ENCODE measurements at places on chromosomes 7 and 10. TPM values are rescaled to one million over a fixed set of nuclear protein-coding genes. Genes with fewer than 3 reads are reported as not detected.

The ATP6V1F gene
- 174 TPM for total RNA-seq

The STEAP4 gene
- 49.3 TPM for total RNA-seq

The THAP5 gene
- total RNA-seq, result 35.6 TPM

The TCERG1L gene
- not detected for total RNA-seq

The KCP gene
- 2.2 TPM for total RNA-seq

The ADAMTS14 gene
- 0.15 TPM for total RNA-seq

DNA sequence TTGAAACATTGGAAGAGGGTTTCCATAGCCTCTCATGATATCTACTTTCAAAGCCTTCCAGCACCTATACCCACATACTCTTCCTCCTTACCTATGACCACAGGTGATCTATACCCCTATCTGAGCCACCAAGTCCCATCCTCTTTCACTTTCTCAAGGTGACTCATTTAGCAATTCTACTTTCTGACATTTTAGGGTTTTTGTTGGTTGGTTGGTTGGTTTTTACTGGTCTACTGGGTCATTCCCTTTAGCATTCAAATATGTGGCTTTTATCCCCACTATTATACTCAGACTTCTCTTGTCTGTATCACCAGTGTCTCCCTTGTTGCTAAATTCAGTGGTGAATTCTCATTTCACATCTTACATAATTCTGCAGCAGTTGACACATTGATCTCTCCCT, 130.4 kb upstream of the STEAP4 start:
- no peak for DNase-seq
- no peak overlapping the region for H3K4me3 ChIP-seq
- no peaks in the 10 kb centered on the region for H3K36me3 ChIP-seq
- no peak overlapping the region for H3K27ac ChIP-seq

- H3K36me3 ChIP-seq, result no peaks in the 10 kb centered on the region
- H3K4me1 ChIP-seq, result no peaks in the 10 kb centered on the region
- no peak for DNase-seq
- H3K4me3 ChIP-seq, result no peak overlapping the region
- peak overlapping the region; percentile 74 for H3K27ac ChIP-seq
Measured at GRCh38 chr10:79391231-79392019, 44.2 kb downstream of the PPIF start.

DNA sequence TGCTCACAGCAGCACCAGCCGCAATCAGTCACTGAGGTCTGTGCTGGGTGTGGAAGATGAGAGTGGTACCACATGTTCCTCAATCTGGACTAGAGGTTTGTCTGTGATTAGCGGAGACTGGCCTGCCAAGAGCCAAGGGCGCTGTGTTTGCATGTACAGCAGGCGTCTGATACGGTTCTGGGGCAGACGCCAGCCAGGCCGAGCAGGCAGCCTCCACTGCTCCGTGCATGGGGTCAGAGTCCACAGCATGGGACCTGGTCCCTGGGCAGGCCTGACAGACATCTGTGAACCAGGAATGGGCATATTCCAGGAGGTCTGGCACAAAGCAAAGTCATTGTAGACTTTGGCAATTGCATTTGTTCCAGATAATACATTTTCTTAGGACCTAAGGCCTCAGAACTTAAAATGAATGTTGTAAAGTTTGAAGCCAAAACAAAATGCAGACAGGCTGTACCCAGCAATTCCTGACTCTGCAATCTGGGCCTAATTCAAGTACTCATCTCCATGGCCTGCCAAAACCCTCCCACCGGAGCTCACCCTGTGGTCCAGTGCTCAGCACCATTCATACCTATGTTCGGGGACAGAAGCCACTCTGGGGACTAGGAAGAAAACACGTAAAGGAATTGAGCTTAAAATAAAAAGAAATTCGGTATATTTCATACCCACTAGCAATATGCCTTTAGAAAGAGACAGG, 50.0 kb upstream of the FAM20C start:
- H3K36me3 ChIP-seq, result no peaks in the 10 kb centered on the region
- no peak overlapping the region for H3K4me3 ChIP-seq
- peak; percentile 15 for DNase-seq
- no peaks in the 10 kb centered on the region for H3K27me3 ChIP-seq
- no peaks in the 10 kb centered on the region for H3K4me1 ChIP-seq

DNA sequence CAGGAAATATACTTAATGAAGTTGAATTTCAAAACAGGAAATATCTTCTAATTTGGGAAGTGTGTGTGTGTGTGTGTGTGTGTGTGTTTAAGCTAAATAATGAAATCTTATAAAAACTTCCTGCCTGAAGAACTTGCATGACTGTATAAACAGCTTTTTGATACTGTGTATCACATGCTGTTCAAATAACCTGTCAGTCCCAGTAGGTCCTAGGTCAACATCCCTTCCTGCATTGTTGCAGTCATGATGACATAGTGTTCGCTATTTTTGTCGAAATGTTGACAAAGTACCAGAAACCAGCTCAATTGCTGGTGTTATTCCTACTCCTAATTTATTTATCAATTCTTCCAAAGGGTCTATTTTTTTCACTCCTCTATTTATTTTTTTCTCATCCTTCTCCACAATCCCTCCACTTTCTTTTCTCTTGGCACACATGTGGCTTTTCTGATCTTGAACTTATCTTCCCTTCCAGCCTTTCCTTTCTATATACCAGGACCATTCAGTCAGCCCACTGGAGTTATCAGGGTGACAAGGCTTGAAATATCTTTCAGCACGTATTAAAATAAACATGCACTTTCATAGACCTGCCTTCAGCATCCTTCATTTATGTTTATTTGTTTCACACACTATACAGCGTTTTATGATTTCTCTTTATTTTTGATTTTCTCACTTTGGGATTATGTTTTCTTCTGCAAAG, 115.8 kb downstream of the PLXDC2 start:
- no peaks in the 10 kb centered on the region for H3K4me1 ChIP-seq
- H3K36me3 ChIP-seq, result no peaks in the 10 kb centered on the region
- H3K4me3 ChIP-seq, result no peak overlapping the region
- no peak for DNase-seq

GRCh38 chr7:73623798-73624668, at the start of gene MLXIPL:
MLXIPL (minus strand) TSS chr7:73624522; CDS start chr7:73624492, 30 bp downstream.
- no peak within 1 kb of the TSS for H3K27ac ChIP-seq
- peaks cover 11% of the 10 kb centered on the region for H3K27me3 ChIP-seq
- H3K4me3 ChIP-seq, result peak within 1 kb of the TSS; percentile 51
- peak; percentile 83 for DNase-seq

DNA sequence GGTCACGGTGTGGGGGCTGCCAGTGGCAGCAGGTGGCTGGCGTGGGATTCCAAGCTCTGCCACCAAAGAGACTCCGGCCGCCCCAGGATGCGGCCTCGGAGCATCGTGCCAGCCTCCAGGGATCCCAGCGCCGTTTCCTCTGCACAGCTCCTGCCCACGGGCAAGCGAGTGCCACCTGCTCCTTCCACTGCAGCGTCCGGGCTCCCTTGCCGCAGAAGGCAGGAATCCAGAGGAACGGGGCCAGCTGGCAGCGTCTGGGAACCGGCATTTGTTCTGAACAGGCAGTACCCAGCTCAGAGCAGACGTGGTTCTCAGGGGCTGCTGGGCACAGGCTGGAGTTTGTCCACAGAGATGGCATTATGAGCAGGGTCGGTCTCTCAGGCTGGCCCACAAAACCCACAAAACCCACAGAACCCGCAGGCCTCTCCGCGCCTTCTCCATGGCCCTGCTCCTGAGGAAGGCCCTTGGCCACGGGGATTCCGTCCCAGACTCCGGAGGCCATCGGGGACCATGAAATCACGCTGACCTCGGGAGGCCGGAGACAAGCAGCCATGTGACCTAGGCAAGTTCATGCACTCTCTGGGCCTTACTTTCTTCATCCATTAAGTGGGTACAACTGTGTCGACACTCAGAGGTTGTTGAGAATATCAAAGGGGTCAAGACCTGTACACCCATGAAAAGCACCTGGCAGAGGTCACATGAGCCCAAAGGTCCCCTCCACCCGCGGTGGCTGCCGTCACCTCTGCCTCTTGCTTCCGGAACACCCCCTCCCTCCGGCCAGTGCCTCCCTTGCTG, 72.1 kb upstream of the TNRC18 start:
- no peaks in the 10 kb centered on the region for H3K36me3 ChIP-seq
- peak overlapping the region; percentile 66 for H3K27ac ChIP-seq
- H3K4me1 ChIP-seq, result peaks cover 7% of the 10 kb centered on the region
- peak; percentile 93 for DNase-seq
- H3K27me3 ChIP-seq, result no peaks in the 10 kb centered on the region
- H3K4me3 ChIP-seq, result peak overlapping the region; percentile 40

GRCh38 chr10:72075376-72076115, 12.8 kb downstream of the SPOCK2 start:
- H3K4me1 ChIP-seq, result no peaks in the 10 kb centered on the region
- H3K27ac ChIP-seq, result no peak overlapping the region
- H3K36me3 ChIP-seq, result no peaks in the 10 kb centered on the region
- DNase-seq, result no peak
- H3K4me3 ChIP-seq, result no peak overlapping the region

- H3K36me3 ChIP-seq, result no peaks in the 10 kb centered on the region
- H3K27me3 ChIP-seq, result no peaks in the 10 kb centered on the region
- H3K27ac ChIP-seq, result no peak overlapping the region
Measured at GRCh38 chr7:99270702-99271101, 1.9 kb upstream of the MYH16 start.

DNA sequence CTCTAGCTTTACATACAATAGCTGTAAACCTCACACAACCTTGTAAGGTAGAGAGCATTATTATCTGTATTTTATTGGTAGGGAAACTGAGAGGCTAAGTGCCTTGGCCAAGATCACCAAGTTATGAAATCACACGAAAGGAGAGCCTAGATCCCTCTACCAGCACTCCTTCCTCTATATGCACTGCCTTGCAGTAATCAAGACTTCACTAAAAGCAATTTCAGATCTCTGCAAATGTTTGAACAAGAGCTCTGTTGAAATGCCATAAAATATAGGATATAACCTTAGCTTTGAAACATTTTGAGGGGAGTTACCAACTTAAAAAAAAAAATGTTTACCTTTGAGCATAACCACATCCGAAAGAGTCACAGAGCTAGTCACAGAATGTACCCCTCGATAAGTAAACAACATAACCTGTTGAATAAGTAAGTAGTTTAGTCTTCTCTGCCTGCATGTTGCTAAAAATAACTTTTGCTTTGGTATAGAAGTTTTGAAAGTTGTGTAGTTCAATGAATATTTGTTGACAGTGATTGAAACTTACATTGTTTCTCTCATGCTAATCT, 709.4 kb downstream of the AUTS2 start:
- no peaks in the 10 kb centered on the region for H3K36me3 ChIP-seq
- no peak for DNase-seq
- no peak overlapping the region for H3K27ac ChIP-seq
- no peak overlapping the region for H3K4me3 ChIP-seq

- H3K27ac ChIP-seq, result no peak overlapping the region
- no peaks in the 10 kb centered on the region for H3K27me3 ChIP-seq
- DNase-seq, result no peak
- H3K4me1 ChIP-seq, result no peaks in the 10 kb centered on the region
- H3K36me3 ChIP-seq, result no peaks in the 10 kb centered on the region
- H3K4me3 ChIP-seq, result no peak overlapping the region
Measured at GRCh38 chr7:99476107-99476506, 3.4 kb downstream of the ZNF789 start.

- H3K4me1 ChIP-seq, result no peaks in the 10 kb centered on the region
- no peak overlapping the region for H3K27ac ChIP-seq
- no peaks in the 10 kb centered on the region for H3K36me3 ChIP-seq
- no peaks in the 10 kb centered on the region for H3K27me3 ChIP-seq
- DNase-seq, result no peak
Measured at GRCh38 chr7:129535896-129536295, 33.6 kb downstream of the SMKR1 start.

DNA sequence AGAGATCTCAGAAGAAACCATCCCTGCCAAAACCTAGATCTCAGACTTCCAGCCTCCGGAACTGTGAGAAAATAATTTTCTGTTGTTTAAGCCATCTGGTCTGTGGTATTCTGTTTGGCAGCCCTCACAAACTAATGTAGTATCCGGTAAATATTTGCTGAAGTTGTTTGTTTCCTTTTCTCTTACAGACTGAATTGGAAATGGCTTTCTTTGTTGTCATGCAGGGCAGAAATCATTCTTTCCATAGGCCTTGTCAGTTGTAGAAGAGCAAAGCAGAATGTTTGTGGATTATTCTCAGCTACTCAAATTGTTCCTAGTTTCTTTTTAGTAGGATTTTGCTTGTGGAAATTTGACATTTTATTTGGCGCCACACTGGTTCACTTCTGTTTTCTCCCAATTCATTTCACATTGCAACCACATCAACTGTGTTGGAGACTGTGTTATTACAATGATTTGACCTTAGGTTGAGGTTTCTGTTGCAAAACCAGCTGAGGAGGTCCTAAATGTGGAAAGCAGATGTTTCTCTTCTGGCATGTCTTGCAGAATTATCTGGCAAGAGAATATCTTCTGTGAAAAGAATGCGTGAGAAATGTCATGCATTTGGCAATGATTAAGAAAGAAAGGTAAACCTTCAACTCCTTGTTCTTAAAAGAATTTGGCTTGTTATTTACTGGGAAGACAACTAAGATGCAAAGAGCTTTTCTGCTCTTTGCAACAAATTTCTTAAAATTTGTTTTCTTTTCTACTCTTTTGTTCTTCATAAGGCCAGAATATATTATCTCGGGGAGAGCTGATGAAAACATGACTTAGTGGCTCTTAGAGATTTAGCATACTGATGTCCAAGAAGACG, 25.8 kb downstream of the ACTA2 start:
- DNase-seq, result no peak
- H3K27me3 ChIP-seq, result no peaks in the 10 kb centered on the region
- no peaks in the 10 kb centered on the region for H3K36me3 ChIP-seq
- H3K4me3 ChIP-seq, result peak overlapping the region; percentile 47
- peak overlapping the region; percentile 76 for H3K27ac ChIP-seq
- no peaks in the 10 kb centered on the region for H3K4me1 ChIP-seq

All from breast epithelium (tissue), 4 donors.